ENCODE measurements at places on chromosomes 5 and 9. TPM values are rescaled to one million over a fixed set of nuclear protein-coding genes. Genes with fewer than 3 reads are reported as not detected.

DNA sequence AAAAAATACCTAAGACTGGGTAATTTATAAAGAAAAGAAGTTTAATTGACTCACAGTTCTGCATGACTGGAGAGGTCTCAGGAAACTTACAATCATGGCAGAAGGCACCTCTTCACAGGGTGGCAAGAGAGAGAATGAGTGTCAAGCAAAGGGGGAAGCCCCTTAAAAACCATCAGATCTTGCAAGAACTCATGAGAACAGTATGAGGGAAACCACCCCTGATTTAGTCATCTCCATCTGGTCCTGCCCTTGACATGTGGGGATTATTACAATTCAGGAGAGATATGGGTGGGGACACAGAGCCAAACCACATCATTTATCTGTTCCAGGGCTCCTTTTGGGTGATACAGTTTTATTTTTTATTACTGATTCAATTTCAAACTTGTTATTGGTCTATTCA, 23.2 kb upstream of the ADAMTS16 start:
- no peak for DNase-seq

DNA sequence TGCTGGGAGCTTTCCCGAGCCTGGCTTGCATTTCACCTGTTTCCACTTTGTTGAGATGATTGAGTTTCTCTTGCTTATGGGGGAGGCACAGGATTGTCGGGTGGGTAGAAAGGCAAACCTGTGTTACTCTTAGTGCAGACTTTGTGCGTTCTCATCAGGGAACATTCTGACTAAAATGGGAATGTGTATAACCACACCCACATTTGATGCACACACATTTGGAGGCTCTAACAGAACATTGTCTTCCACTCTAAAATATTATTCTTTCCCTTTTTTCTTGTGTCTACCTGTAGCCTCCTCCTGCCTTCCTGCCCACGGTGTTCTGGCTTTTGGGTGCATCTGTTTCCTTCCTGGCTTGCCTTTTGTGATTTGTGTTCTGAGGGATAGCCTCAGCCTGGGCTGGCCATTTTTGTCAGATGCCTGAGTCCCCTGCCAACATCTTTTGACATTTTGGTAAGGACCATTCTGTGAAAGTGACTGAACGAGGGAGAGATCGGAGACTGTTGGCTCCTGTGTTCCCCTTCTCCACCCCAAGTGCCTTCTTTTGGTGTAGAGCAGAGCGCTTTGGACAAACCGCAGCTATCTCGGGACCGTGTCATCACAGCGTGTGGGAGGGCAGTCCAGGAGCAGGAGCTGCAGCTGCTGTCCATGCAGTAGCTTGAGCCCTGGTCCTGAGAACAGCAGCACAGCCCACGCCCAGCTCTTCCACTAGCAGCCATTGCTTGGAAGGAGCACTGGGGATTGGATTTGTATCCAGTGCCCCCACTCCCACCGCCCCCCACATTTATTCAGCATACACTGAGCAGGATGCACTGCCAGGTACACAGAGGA, 101.4 kb downstream of the ARHGAP26 start:
- DNase-seq = no peak

DNA sequence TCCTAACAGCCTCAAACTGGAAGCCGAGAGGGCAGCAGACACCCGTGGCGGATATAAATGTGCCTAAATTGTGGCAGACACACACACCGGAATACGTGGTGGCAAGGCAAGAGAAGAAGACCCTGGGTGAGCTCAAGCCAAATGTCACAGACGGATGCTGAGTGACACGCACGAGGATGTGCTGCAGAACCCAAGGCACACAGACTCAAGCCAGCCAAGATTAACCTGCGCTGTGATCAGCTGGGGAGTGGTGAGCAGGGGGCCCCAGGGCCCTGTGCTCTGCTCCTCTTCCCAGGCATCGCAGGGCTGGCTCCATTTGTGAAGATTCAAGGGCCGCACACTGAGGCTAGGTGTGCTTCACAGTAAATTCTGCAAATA, 16.4 kb downstream of the SEMA4D start:
- peak; percentile 48 for DNase-seq

DNA sequence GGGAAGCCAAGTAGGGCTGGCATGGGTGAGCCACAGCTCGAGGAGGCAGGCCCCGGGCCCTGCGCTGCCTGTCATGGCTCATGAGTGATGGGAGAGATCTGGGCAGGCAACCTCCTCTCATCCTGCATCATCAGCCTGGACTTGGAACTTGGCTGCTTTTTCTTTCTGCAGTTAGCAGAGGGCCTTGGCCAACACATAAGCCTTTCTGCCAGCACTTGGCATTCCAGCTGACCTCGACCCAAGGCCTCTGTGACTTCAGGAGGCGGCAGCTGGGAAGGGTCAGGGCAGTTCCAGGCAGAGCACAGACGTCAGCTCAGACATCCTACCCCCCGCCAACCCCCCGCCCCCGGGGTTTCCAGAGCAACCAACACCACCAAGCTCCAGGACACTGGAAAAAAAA, 7.6 kb downstream of the S1PR3 start:
- no peak for DNase-seq

The IL17B gene
- not detected for total RNA-seq

All from T-cell (primary cell).